ENCODE measurements at places on chromosomes 4 and X. TPM values are rescaled to one million over a fixed set of nuclear protein-coding genes. Genes with fewer than 3 reads are reported as not detected.

DNA sequence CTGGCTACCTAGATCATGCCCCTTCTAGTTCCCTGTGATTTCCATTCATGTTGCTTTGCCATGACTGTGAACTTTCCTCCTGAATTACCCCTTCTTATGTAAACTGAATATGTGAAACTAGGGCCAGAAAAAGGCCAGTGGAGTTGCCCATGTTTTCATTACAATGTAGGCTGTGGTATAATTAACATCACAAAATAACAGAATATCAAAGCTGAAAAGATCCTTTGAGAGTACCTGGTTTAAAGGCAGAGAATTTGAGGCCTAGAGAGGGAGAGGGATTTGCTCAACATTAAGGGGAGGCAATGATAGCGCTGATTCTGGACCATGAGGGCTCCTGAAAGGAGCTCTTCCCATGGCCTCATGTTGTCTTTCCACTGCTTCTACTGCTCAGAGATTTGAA, 392.2 kb downstream of the OPHN1 start:
- no peak for DNase-seq

DNA sequence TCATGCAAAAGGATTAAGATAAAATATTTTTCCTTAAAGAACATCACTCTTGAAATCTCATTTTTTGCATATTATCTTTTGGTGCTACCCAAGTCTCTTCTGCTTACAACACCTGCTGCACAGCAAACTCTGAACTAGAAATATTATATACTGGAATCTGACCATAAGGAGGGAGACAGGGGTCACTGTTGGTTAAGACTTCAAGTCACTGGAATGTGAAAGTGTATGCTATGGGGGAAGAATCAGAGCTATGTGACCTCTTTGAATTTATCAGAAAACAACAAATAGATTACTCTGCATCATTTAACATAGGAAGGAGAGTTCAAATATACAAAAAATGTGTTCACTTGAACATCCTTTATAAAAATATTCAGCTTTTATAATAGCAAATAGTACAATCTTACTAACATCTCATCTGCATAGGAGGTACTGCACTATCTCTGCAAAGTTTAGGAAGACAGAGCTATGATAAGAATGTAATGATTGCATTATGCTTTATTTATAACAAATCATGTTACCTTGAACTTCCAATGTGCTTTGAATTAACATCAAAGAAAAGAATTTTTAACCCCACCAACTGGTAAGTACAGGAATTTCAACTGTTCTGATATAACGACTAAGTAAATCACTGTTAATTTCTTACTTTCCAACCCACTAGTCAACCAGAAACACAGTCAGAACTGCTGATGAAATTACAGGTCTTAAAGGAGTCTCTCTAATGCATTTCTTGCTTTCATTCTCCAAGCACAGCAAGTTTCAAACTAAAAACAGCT, 69.8 kb downstream of the ZNF827 start:
- DNase-seq, result no peak

- no peak for DNase-seq
Observed at GRCh38 chr4:31086756-31087330, 366.7 kb downstream of the PCDH7 start.

- no peak for DNase-seq
Observed at GRCh38 chr4:168711197-168712140, 214.6 kb downstream of the PALLD start.

DNA sequence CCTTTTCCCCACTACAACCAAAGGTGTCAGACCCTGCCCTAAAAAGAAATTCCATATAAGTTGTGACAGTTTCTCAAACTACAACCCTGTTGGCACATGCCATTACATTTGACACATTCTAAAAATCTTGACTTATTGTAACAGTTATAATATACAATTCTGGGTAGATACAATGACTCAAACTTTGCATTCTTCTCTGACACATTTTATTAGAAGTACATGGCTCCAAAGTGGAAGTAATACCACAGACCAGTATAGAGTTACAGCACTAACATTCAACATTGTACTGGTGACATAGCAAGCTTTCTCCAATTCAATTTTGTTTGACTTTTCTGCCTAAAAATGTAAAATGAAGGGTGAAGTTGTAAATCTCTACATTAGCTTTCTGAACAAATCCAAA, 196.6 kb upstream of the ETNPPL start:
- no peak for DNase-seq

DNA sequence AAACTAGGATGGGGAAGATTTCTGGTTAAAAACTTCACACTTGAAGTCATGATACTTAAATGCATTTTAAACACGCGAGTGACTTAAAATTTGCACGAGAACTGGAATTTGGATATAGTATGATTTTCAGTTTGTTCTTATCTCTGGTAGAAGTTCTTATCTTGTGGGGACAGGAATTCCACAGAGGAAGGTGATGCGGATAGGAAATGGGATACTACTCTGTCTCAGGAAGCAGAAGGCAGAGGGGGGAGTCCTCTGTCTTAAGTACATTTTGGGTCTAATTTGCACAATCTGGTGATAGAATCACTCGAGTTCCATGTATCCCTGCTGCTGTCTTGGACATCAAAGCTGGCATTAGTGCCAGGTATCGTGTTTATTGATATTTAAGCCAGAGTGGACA, 53.3 kb downstream of the TLL1 start:
- DNase-seq, result no peak

DNA sequence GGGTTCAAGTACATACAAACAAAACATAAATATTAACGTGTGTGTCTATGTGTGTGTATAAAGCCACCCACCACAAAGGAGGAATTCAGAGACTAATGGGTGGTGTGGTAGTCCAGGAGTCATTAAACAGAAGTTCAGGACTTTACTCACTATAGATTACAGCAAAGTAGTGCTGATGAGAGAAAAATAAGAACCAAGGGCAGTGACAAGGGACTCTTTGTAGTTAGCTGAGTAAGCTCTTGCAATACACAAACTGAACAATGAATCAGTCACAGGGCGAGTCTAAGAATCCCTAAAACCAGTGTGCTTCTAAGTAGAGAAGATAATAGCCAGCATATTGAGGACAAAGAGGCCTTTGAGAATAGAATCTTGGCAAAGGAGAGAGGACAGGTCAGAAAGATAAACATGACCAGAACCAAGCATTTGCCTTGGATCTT, 232.4 kb downstream of the PPP3CA start:
- no peak for DNase-seq

DNA sequence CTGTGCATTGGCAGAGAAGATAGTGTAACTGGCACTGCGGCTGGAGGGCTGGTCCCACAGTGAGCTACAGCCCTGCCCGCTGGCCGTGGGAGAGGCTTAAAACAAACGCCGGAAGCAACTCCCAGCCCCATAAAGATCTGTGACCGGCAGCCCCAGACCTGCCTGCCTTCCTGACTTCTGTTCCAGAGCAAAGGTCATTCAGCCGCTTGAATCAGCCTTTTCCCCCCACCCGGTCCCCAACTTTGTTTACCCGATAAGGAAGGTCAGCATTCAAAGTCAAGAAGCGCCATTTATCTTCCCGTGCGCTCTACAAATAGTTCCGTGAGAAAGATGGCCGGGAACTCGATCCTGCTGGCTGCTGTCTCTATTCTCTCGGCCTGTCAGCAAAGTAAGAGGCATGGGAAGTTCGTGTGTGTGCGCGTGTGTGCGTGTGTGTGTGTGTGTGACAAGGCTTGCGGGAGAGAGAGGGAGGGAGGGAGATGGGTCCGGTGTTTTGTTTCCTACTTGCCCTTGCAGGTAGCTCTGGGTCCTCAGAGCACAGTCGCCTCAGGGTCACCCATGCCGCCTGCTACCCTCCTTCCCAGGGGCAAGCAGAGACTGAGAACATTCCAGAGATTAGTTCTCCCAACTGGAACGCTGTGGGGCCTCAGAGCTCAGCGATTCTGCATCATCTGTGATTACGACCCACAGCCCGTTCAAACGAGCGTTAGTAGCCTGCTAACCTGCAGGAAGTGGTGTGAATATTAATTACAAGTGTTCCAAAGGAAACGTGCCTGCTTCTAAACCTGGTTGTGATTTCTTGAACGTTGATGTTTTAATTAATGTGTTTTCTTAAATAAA, at the start of gene MGST2:
MGST2 (plus strand) TSS at position 130 of the 840 bp plus-strand sequence; CDS start at position 331, 201 bp downstream.
- peak; percentile 87 for DNase-seq

DNA sequence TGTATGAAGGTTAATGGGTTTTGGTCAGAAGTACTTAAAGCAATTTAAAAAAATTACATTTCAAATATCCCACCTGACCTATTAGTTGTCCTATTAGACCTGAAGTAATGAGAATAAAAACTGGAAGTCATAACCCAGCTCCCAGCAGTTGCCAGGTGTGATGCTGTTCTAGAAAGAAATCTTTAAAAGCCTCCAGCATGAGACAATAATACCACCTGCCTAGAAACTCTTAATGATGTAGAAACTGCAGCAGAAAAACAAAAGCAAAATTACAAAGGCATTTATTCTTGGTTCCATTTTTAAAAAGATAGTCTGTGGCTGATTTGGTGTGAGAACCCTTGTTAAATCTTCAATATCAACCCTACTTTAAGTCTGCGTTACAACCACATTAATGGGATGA, 1137.7 kb upstream of the TENM3 start:
- DNase-seq, result no peak

GRCh38 chrX:3678328-3678727, 35.1 kb downstream of the PRKX start:
- DNase-seq, result no peak

DNA sequence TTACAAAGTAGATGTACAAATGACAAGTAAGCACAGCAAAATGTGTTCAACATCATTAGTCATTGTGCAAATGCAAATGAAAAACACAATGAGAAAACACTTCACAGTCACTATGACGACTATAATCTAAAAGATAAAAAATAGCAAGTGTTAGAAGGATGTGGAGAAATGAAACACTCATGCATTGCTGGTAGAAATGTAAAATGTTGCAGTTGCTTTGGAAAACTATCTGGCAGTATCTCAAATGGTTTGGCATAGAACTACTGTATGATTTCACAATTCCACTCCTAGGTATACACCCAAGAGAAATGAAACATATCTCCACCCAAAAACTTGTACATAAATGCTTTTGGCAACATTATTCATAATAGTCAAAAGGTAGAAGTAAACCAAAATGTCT, 459.7 kb upstream of the TRAM1L1 start:
- no peak for DNase-seq

GRCh38 chrX:110163488-110163887, 154.4 kb downstream of the AMMECR1 start:
- no peak for DNase-seq

DNA sequence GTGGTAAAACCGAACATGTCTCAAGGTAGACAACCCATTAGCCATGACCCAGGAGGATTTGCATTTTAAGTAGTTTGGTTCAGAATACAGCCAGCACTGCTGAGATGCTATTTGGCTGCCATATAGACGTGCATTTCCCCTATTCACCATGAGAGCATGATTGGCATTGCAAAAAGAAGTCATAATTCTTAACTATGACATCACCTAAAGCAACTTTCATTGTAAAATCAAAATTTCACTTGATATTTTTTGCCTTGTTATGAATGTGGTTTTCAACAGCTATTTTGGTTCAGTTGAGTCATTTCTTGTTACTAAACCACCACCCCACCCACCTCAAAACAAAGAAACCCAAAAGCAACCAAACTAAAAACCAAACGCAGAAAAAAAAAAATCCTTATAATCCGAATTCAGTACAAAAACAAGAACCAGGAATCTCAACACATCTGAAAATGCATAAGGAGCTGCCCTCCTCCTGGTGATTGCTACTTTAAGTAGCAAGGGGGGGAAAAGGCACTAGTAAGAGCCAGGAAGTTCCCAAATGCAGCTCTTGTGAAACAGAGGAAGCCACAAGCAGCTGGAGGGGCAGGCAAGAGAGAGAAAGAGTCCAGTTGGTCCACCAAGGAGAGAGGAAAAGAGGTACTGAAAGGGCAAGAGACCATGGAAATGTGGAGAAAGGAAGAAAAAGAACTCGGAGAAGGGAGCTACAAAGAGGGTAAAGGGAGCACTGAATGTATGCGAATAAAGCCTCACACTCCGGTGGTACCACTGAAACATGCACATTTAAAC, 3.1 kb downstream of the SLITRK4 start:
- peak; percentile 5 for DNase-seq

- no peak for DNase-seq
Observed at GRCh38 chr4:83012200-83012686, 1.6 kb upstream of the LIN54 start.

DNA sequence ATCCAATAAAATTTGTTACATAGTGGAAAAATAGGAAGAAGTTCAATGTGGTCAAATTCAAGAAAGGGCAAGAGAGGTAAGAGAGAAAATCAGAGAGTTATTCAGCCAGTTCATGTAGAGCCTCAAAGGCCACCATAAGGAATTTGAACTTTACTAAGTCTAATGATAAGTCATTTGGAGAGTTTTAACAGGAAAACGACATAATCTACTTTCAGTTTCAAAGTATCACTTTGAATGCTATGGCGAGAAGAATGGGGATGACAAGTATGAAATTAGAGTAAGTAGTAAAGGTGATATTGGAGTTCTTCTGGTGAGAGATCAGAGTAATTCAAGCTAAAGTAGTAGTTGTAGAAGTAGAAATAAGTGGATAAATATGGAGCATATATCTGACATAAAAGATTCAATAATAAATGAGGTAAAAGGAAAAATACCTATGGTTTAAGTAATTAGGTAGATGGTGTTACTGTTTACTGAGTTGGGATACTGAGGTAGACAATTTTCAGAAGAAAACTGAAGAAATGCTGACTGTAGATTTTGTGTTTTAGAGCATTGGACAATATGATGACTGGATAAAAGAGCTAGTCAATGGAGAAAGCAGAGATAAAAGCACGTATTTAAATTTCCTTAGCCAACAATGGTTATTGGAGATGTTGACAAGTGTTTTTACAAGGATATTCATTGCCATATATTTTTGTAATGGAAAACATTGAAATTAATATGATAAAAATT, 331.7 kb upstream of the ADGRL3 start:
- no peak for DNase-seq

- DNase-seq, result no peak
Observed at GRCh38 chr4:145130788-145131399, 32.8 kb downstream of the ABCE1 start.

DNA sequence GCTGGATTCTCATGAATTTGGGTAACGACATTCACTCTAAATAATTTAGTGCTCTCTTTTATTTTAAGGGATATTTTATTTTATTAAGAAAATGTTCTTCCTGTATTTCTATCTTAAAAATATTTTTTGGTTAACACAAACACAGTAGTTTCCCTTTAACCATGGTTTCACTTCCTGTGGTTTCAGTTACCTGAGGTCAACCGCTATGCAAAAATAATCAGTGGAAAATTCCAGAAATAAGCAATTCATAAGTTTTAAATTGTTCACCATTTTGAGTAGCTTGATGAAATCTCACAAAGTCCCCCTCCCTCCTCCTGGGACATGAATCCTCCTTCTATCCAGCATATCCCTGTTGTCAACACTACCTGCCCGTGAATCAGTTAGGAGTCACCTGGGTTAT, 71.4 kb downstream of the GBA3 start:
- no peak for DNase-seq

The CDX4 gene
- polyA plus RNA-seq, result not detected

The BMPR1B gene
- 22.7 TPM for polyA plus RNA-seq

The SMARCA1 gene
- polyA plus RNA-seq, result 125 TPM

The INTU gene
- polyA plus RNA-seq, result 31.6 TPM

The STK32B gene
- 11.1 TPM for polyA plus RNA-seq

The CYSLTR1 gene
- polyA plus RNA-seq, result 2.1 TPM

The SPOCK3 gene
- 12.3 TPM for polyA plus RNA-seq

The LGI2 gene
- polyA plus RNA-seq, result 26.7 TPM

The GLA gene
- polyA plus RNA-seq, result 39.4 TPM
